ENCODE measurements at places on chromosomes 11 and 22.

GRCh38 chr11:21446939-21447590 is 745.8 kb upstream of the ANO5 start:
- no peak for DNase-seq

- DNase-seq = no peak
These were observed 5.2 kb downstream of the RASSF7 start for GRCh38 chr11:565921-566509.

DNA sequence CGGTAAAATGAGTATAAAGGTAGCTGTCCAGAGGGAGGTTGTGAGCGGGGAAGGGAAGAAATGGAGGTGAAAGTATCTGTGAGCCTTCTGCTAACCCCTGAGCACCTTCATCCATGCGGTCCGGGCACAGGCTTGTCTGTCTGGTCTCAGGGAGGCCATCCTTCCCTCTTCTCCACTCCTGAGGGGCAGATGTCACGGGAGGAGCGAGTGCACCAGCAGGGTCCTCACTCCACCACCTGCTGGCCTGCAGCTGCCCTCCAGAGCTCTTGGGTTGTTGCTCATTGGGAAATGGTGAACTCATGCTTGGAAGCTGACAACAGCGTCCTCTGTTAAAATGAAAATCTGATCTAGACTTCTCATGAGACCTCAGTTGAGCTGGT is 33.8 kb upstream of the WNT11 start:
- DNase-seq = no peak

DNA sequence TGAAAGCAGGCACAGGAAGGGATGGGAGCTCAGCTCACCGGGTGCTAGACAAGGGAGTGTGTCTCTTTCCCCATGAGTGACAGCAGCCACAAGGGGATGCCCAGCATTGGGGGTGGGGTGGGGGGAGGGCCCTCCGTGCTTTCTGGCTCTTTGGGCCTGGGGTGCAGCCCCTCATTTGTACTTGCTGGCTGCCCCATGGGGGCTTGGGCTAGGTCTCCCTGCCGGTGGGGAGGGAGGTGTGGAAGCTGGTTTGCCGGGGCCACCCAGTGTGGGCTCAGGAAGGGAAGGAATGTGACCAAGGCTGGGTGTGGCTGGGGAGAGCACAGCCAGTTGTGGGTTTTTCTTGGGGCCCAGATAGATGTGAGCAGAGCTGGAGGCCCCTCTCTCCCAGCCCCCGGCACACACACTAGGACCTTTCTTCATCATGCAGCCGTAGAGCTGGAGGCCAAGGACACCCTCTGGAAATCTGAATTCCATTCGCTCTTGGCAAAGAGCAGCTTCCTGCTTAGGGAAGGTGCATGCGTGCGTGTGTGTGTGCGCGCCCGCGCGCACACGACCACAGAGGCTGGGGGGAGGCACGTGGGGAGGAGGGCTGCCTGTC is 25.8 kb downstream of the KCNQ1OT1 start:
- no peak for DNase-seq

GRCh38 chr22:17769716-17770082 is 4.6 kb downstream of the BID start:
- DNase-seq = no peak

DNA sequence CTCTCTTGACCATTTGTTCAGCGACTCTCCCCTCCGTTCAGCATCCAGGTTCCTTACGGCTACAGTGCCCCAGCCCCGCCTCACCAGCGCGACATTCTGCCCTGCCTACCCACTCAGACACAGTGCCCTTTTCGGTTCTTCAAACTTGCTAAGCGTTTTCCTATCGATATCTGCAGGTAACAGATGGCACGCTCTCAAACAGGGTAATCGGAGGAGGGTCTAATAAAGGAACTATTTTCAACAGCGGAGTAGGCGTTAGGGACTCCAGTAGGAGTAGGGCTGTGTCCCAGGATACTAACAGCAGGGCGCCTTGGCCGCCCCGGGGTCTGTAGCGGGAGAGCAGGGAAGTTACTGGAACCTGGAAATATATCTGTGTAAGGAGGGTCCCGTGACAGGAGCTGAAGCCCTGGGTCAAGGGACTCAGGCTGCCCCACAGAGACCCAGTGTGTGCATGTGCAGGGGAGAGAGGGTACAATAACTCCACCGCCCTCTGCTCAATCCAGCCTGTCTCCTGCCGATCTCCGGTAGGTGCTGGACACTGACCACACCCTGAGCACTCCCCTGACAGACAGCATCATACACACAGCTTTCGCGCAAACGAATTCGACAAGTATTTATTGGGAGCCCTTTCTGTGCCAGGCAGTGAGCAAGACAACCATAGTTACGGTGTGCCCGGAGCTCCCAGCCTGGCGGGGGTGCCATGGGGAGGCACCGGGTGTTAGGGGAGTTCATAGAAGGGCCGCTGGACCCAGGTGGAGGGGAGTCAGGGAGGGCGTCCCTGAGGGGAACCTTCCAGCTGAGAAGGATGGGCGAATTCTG is 2.1 kb downstream of the KLHL35 start:
- no peak for DNase-seq

Measured in CD4-positive, alpha-beta T cell treated with Interferon gamma for 1 hour (primary cell).